ENCODE measurements at places on chromosomes 3 and 15.

- DNase-seq, result no peak
These were observed 33.2 kb downstream of the MTMR10 start for GRCh38 chr15:30958219-30958618.

- no peak for DNase-seq
These were observed 45.9 kb downstream of the CHAC1 start for GRCh38 chr15:40999190-40999589.

DNA sequence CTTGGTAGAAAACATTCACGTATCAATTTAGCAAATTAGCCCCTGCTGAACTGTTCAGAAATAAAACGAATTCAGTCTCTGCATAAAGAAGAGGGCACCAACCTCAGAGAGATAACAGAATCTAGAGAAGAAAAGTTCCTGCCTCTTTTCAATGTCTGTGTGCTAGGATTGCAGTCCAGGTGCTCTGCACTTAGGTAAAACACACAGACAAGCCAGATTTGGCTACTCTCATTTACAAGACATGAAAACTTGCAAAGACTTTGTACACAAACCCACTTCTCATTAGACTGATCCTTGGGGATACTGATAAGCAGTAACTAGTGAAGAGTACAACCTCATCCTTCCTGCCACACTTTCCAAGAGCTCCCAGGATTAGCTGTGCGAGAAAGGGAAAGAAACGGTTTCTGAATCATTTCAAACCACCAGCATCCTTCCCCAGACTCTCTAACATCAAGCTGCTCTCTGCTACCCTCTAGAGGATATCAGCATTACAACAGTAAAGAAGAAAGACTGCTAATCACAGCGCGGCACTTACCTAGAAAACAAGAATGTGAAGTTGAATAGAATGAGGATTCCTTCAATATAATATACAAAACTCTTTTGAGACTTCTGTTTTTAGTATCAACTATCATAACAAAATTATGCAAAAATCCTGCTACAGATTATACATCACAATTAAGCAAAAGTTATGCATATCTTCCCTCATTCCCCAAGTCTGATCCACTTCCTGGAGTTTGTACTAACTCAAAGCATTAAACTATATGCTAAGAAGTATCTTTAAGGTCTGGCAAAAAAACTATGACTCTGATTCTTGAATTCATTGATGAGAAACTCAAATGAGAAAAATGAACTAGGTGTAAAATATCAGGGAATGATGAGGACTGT, 306.4 kb downstream of the MAGI1 start:
- DNase-seq, result no peak

DNA sequence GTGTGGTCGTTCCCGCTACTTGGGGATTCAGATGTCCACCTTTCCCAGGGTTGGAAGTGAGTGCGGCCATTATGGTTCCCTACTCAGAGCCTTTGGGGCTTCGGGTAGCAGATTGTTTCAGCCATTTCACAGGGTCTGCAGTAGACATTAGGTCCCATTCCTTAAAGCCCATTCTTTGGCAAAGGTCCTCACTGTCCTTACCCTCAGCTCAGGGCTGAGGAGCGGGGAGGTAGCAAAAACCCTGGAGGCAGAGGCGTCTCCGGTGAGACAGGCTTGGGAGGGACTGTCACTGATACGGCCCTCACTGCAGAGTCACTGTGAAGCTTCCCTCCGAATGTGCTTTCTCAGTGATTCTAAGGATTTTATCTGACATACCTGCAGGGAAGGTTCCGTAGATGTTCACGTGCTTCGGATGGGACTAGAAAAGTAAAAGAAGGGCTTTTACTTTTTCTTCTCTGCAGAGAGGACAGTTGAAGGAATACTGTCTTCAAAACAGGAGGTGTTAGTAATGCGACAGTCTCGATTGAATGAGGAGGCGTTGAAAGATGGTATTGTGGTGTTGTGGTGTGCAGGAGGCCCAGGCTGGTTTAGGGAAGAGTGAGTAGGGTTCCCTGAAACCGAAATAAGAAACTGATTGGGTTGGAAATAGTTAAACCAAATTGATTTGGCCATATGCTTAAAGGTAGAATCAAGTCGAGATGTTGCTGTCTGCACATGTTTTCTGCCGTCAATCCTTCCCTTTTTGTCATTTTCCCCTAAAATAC, 630 bp downstream of the ATP6V1A start:
- no peak for DNase-seq

GRCh38 chr3:1609416-1609815, 489.2 kb upstream of the CNTN4 start:
- DNase-seq, result no peak

- DNase-seq, result peak; percentile 23
These were observed 131.3 kb downstream of the PLD1 start for GRCh38 chr3:171678971-171679492.

GRCh38 chr3:176906046-176906905, 291.0 kb downstream of the TBL1XR1 start:
- DNase-seq, result peak; percentile 49

DNA sequence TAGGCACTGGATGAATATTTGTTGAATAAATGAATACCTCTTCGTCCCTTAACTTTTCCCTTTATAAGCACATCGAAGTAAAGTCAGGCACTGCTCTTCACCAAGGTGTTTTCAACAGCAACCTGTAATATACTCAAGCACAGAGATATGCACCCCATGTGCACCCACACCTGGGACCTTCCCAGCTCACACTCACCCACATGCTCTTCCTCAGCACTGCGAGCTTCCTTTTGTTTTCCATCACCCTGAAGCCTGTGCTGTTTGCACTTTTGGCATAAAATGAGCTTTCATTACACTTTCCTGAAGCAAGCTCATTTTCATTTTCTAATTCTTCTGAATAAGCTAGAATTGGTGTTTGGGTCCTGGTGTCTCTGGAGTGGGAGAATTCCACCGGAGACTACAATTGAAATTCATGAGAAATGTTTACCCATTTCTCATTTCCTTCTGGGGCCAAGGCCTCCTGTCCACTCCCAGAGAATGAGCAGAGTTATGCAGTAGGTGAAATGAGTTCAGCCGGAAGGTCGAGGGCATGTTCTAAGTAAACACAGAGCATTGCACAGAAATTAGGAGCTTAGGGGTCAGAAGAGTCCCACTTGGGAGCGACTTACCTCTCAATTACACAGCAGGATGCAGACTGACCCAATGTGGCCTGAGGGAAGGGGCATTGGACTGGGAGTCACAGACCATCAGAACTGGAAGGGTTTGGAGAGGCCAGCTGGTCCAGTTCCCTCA, 15.0 kb downstream of the MASP1 start:
- peak; percentile 57 for DNase-seq

DNA sequence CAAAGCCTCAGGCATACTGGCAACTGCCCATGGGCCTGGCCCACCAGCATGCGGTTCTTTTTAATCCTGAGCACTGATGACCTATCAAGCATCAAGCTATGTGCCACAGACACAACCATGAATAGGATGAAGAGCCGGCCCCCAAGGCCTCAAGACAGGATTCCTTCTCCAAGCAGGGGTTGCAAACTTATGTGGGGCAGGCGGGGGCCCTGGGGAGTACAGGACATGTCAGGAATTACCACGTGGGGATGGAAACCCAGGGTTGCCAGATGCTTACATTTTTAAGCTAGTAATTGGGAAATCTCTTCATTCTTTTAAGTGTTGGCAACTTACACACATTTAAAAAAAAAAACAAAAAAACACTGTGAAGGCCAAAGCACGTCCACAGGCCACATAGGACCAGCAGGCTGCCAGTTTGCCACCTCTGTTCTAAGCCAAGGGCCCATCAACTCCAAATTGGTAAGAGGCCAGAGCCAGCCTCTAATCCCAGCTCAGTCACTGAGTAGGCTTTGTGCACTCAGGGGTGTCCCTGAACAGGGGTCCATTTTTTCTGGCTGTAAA, 32.8 kb downstream of the BDH1 start:
- no peak for DNase-seq

- DNase-seq, result no peak
These were observed 33.3 kb downstream of the RYR3 start for GRCh38 chr15:33344111-33344510.

DNA sequence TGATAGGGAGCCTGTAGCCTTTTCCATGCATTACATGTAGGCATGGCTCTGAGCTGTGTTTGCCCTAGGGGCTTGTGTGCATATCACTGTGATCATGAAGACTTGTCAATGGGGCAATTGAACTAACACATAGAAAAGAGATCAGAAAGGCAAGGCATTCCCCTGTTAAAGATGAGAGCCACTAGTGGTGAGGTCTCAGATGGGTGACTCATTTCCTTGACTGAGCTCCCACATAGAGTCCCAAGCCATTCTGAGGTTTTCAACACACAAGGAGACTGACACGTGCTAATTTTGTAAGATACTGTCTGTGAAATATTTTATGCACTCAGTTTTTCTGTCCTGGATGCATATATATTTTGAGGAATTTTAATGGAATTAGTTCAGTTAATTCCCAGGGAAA, 53.8 kb downstream of the SAMMSON start:
- DNase-seq, result no peak

DNA sequence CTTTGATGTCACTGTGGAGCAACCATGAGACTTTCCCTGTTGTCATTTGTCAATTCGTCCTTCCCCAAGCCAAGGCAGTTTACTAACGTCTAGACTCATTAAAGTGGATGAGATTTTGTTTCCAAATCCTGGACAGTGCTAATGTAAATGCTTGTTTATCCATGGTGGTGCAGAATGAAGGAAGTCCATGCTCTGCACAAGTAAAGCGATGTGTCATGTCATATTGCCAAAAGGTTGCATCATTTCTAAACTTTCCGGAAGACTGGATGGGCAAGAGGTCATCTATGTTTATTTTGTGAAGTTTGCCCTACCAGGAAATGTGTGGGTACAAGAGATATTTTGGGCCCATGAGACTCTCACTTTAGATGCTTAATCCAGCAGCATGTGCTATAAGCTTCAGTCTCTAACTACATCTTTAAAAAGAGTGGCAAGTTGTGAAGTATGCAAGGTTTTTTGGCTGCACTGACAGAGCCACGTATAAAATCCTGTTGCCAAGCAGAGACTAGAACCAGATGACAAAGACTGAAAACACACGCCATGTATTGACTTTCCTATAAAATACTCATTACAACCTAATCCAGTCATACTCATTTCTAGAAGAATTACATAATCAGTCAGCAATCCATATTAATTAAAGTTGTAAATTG, 72.1 kb upstream of the FNDC3B start:
- DNase-seq, result no peak

- DNase-seq, result no peak
These were observed 406.3 kb downstream of the MAGI1 start for GRCh38 chr3:65632414-65632813.
